ENCODE measurements at places on chromosomes 13 and 19.

DNA sequence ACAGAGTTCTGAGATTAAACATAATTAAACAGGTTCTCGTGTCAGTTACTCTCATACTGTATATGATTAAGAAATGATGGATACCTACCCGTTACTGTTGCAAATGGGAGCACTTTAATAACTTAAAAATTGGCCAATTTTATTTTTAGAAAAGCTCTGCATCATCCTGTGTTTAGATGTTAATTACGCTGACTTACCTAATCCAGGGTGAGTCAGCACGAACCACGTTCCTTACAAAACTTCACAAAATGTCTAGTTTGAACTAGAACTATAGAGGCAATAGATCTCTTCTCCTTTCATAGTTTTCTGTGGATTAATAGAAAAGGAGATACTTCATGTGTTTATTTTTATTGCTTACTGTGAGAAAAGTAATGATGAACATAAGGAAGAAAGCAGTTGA is 363.9 kb downstream of the MYO16 start:
- no peak for DNase-seq

GRCh38 chr19:2777952-2778683 is 5.0 kb downstream of the SGTA start:
- no peak for DNase-seq

GRCh38 chr13:93344048-93344705 is 117.6 kb downstream of the GPC6 start:
- no peak for DNase-seq

DNA sequence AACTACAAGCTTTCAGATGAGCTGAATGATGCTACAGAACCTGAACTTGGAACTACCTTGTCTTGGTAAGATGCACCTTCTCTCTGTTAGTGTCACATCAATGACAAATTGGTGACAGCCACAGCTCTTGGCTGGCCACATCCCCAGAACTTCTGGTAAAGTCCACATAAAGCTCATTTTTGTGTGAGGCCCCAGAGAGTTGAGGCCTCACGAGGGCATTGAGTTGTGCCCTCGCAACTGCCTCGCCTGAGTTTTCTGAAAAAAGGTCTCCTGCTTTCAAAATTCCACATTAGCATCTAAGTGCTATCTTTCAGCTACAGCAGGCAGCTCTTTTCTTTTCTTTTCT is 42.6 kb downstream of the MRPL57 start:
- no peak for DNase-seq

DNA sequence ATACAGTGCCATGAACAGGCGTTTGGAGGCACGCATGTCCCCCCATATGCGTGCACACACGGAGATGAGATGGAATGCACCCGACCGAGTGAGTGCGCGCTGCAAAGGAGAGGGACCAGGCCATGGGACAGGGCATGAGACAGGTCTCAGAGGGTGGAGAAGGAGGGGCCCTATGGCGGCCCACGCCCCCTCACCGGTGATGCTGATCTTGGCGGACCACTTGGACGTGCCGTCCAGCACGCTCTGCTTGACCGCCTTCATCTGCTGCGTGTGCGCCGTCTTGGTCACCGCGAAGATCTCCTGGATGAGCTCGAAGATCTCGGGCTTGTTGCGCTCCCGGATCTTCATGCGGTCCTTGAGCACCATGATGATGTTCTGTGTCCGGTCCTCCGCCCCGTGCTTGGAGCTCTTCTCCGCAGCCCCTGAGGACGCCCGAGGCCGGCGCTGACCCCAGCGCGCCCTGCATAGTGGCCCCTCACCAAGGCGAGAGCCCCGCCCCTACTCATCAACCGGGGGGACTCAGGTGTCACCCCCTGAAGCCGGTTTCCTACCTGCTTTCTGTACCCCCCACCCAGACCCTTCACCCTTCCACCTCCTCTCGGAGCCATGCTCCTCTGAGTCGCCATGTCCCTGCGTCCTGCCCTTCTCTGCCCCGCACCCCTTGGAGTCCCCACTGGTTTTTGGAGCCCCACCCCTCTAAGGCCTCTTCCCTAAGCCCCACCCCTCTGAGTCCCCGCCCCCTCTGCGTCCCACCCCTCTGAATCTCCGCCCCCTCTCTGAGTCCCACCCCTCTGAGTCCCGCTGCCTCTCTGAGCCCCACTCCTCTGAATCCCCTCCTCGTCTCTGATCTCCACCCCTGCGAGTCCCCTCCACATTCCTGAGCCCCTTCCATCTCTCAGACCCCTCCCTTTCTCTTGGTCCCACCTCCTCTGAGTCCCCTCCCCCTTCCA is 40.8 kb downstream of the UNC13A start:
- no peak for DNase-seq

DNA sequence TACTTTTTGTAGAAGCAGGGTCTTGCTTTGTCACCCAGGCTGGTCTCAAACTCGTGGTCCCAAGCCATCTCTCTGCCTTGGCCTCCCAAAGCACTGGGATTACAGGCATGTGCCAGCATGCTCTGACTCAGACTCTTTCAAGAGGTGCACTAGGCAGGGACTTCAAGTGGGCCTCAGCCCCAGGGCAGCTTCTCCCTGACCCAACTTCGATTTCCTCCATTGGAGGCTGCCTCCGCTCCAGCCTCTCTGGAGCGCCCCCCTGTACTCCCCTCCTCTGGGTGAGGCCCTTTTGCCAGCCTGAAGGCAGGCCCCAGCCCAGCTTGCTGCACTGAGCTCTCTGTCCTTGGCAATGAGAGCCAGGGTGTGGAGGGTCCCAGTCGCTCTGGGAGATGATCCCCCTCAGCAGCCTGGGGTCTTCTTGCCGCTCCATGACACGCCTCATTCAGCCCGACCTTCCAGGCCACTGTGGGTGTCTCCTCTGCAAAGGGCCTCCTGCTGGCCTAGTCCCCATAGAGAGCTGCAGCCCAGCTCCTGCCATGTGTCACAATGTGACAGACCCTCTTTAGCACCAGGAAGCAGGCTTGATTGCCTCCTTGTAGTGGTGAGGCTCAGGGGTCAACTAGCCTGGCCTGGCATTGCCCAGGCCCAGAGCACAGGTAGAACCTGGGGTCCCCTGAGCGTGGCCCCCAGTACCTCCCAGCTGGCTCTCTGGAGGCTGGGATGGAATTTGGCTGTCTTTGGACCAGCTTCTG is 16.4 kb downstream of the CARM1 start:
- DNase-seq: no peak

DNA sequence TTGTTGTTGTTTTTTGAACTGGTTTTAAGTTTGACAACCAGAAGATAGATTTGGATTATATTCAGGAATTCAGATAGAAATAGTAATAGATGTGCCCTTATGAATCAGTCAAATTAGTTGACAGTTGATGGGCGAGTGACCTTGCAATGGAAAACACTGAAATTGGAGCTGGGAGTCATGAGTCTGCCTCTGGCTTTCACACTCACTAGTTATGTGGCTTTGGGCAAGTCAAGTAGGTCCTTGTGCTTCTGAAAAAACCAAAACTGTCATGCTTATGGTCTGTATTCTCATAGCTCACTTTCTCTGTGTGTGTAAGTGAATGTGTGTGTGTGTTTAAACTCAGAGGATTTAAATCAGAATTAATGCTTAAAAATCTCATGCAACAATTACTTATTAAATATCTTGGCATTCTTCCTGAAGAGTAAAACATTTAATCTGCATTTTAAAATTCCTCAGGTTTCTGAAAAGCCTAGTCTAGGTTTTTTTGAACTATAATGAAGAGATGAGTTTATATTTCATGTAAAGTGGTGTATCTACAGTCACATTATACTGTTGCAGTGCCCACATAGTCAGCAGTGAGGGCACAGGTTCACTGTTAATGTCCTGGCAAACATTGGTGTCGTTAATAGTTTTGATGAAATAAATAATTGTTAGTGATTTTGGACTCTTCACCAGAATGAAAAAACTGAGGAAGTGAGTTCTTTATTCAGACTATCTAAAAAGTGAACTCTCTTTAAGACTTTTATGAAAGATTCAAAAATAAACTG is 32.5 kb downstream of the UCHL3 start:
- no peak for DNase-seq

GRCh38 chr13:73544175-73544574 is 485.4 kb downstream of the KLF5 start:
- DNase-seq: no peak

- DNase-seq: no peak
These were observed 15.2 kb downstream of the ZNF331 start for GRCh38 chr19:53553156-53553555.

DNA sequence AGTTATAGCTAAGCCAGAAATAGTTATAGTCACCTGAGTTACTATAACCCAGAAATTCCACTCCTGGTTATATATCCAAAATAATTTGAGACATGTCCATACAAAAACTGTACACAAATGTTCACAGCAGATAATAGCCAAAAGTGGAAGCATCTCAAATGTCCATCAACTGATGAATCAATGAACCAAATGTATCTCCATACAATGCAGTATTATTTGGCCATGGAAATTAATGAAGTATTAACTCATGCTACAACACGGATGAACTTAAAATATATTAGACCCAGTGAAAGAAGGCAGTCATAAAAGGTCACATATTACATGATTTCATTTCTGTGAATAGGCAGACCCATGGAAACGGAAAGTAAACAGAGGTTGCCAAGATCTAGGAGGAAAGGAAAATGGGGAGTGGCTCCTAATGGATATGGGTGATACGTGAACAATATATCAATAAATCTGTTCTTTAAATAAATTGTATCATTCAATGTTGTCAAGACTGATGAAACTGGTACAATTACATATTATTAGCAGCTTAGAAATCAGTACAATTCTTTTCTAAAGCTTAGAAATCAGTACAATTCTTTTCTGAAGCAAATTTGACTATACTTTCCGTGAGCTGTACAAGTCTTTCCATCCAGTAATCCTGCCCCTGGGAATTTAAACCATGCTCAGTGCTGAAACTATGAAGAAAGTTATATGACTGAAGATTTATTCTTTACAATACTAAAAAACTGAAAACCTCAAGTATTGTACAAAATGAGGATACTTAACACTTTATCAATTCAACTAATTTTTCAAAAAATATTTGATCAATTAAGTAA is 47.0 kb upstream of the DIAPH3 start:
- DNase-seq: no peak

DNA sequence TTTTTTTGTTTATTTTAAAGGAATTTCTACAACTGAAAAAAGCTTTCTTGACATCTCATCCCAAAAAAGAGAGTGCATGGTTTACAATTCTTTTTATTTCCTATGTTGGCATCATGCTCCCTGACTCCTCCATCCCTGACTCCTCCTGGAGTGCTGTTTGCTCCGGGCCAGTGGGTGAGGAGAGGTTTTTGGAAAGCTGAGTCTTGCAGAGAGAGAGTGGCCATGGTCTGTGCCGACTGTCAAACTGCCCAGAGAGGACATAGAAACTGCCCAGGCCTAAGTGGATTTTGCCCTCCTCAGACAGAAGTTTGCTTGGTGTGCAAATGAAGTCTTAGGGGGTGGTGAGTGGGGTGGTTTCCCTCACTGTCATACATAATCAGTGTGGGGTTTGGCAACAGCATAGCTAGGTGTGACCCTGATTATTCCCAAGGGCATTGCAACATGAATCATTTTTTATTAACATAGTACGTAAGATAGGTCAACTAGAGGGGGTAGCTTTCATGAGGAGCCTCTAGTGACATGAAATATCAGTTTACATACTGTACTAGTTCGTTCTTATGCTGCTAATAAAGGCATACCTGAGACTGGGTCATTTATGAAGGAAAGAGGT is 179.8 kb upstream of the UBL3 start:
- DNase-seq: no peak

DNA sequence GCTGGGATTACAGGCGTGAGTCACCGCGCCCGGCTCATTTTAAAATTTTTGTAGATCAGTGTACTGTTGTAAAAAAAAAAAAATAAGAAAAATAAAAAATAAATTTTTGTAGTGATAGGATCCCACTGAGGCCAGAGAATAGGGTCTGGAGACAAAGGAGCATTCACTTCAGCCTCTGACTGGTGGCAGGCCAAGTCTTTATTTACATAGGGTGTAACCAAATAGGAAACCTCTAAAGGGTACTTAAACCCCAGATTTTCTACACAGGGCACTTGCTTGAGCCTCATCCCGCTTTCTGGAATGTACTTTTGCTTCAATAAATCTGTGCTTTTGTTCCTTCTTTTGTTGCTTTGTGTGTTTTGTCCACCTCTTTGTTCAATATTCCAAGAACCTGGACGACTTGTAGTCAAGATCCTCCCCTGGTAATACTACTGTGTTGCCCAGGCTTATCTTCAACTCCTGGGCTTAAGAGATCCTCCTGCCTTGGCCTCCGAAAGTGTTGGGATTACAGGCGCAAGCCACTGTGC is 2.1 kb upstream of the PDCD2L start:
- DNase-seq: no peak

DNA sequence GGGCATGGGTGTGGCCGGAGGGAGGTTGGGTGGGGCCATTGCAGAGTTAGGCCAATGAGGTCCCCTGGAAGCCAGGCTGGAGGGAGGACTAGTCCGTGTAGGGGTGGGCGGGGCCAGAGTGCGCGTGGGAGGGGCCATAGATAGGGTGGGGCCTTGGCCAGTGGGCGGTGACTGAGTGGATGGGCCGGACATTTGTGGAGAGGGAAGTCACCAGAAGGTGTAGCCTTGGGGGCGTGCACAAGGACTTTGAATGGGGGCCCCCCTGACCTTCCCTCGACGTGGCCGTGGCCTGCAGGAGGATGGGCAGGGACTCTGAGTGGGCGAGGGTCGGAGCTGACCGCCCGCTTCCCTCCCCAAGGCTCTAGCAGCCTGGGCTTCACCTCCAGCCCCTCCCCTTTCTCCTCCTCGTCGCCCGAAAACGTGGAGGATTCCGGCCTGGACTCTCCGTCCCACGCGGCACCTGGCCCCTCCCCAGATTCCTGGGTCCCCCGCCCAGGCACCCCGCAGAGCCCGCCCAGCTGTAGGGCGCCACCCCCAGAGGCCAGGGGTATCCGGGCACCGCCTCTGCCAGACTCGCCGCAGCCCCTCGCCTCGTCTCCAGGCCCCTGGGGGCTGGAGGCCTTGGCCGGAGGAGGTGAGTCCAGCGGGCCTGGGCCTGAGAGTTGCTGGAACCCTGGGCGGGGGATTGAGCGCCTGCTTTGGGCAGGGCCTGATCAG is 16.5 kb upstream of the B3GNT3 start:
- no peak for DNase-seq

DNA sequence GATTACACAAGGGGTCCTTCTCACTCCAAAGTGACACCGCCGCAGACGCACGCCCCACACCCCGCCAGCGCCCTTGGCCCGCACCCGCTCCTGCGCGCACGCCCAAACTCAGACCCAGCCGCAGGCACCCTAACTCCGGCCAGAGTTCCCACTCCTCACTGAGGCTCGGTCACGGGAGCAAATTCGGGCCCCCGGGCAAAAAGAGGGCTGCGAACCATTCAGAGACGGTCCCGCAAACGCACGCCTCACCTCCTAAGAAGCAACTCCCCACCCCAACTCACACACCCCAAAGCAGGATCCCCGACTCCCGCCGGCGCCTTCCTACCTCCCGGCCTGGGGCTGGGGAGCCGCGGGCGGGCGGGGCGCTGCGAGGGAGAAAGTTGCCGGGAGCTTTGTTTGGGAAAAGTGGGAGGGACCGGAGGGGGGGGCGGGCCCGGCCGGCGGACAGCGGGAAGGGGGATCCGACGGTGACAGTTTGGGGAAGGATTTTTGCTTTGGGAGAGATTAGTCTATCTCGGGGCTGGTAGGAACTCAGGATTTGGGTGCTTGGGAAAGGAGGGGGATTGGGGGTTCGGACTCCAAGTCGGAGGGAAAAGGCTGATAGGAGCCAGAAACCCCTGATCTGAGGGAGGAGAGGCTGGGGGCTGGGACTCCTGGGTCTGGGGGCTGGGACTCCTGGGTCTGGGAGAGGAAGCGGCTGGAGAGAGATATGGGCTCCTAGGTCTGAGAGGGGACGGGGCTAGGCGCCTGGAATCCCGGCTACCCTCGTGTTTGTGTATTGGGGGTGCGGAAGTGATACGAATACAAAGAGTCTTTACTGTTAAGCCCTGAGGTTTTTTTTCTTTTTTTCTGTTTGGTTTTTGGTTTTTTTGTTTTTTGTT is at the start of gene TEAD2:
TSS of gene TEAD2 (minus strand) at position 369 of the 881 bp plus-strand sequence. CDS start 2,341 bp downstream, outside the sequence.
- DNase-seq: no peak

All from LNCaP clone FGC (cell line).